ENCODE measurements at places on chromosomes 1 and 21.

DNA sequence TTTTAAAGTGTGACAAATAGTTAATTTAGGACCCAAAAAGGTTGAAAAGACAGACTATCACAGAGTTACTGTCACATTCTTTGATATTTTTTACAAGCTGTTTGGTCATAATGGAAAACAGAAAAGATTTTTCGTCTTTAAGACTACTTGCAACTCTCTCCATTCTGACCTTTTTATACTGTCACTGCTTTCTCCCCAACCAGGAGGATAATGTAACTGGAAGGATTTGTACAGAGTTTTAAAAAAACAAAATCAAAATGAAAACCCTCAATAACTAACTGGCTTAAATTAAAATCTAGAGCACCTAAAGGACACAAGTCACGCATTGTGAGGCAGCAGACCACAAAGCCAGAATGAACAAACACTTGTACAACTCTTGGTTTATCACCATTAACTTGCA is 257.7 kb downstream of the FAF1 start:
- DNase-seq: no peak

DNA sequence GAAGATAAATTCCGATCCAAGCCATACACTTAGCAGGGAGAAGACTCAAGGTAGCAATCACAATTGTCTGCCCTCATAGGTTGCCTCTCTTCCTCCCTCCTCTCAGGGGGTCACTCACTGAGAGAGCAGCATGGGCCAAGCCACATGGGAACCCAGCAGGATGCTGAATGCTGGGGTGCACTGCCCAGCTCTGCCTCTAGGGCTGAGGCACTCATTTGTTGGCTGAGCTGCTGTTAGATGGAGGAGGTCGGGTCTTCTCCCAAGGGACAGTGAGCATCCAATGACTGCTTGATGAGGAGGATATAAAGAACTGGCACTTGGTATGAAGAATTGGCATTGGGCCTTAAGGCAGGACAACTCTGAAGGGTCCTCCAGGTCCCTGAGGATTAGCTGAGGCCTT is 418.8 kb downstream of the SIPA1L2 start:
- no peak for DNase-seq

GRCh38 chr1:220425852-220426251 is 102.1 kb upstream of the MARK1 start:
- DNase-seq: no peak

- no peak for DNase-seq
These were observed 141.7 kb upstream of the HOOK1 start for GRCh38 chr1:59672851-59673572.

DNA sequence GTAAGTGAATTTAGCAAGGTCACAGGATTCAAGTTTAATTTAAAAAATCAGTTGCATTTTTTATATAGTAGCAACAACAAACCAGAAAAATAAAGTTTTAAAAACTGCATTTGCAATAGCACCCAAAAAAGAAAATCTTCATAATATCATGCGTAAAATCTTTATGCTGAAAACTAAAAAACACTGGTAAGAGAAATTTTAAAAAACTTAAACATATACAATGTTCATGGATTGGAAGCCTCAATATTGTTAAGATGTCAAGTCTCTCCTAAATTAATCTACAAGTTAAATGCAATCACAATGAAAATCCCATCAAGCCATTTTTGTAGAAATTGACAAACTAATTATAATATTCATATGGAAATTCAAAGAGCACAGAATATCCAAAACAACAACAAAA is 65.6 kb downstream of the ENAH start:
- no peak for DNase-seq

DNA sequence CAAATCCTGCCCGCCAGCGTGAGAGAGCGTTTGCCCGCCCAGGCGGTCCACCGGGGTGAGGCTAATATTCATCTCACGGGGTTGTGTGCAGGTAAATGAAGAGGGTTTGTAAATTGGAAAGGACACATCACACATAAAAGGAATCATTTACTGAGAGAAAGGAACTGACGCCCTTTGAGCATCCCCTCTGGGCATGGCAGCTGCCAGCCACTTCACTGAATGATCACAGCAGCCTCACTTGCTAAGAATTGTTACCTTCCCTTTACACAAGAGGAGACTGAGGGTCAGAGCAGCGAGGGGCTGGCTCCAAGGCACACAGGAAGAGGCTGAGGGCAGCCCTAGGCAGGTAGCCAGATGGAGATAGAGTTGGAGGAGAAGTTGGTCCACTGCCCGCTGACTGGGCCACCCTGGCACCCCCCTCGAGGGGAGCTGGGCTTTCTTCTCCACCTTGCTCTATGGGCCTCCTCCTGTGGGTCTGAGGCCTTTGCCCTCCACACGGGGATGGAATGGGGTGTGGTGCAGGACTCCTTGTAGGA is 96.0 kb downstream of the FOXD2 start:
- DNase-seq: no peak

DNA sequence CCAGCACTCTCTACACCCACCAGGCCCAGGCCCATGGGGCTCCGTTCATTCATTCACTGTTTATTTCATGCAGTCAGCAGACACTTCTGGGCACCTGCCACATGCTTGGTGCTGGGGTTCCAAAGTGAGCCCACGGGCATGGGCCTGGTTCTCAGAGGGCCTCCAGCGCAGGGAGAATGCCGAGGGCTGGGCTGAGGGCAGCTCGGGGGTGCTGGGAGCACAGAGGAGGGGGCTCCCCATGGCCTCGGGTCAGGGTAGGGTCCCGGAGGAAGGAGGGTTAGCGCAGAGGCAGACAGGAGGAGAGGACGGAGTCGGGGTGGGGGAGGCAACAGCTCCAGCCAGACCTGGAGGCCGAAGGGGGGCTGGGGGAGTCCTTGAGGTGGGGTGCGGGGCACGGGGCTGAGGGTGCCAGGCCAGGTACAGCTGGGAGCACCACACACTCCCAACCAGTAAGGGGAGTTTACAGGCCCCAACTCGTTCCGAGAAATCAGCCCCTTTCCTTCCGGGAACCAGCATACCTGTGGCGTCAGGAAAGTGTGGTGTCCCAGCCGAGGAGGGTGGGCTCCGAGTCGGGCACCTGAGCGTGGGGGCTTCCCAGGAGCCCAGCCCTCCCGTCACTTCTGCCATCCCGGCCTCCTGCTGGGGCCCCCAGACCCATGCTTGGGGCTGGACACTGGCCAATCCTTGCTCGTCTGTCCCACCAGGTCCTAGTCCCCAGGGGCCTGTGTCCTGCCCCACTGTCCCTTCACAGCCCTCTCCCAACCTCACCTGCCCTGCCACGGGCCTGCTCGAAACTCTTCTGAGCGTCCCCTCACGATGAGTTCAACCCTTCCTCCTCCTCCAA is 10.8 kb downstream of the ARHGEF16 start:
- no peak for DNase-seq

GRCh38 chr1:150928286-150928685 is 2.1 kb downstream of the SETDB1 start:
- no peak for DNase-seq

GRCh38 chr1:153532181-153532580 is 3.6 kb downstream of the S100A6 start:
- no peak for DNase-seq

DNA sequence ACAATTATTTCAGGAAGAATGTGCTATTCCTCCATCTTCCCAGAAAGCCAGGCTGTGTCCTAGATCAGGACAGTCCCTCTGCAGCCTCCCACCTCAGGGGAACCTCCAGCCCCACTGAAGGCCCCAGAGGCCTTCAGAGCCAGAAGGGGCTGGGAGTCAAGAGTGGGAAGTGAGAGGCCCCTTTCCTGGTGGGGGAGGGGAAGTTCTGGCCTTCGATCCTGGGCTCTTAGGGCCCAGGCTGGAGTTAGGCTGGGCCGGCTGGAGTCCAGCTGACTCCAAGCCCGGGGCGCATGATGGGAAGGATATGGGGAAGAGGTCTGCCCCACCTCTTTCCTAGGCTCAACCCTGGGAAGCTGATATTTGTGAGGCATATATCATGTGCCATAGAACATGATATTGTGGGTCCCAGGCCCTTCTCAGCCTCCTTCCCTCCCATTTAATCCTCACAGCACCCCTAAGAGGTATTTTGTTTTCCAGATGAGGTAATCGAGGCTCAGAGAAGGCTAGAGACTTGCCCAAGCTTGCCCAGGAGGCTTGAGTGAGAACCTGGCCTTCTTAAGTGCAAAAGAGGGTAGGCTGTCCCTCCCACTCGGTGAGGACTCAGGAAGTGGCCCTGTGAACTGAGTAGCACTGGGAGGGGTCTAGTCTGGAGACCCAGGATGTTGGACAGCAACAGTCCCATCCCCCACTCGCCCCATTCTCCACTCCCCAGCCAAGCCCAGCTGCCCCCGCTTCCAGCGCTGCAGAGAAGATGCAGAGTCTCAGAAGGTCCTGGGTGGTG is 18.6 kb upstream of the HSPG2 start:
- no peak for DNase-seq

DNA sequence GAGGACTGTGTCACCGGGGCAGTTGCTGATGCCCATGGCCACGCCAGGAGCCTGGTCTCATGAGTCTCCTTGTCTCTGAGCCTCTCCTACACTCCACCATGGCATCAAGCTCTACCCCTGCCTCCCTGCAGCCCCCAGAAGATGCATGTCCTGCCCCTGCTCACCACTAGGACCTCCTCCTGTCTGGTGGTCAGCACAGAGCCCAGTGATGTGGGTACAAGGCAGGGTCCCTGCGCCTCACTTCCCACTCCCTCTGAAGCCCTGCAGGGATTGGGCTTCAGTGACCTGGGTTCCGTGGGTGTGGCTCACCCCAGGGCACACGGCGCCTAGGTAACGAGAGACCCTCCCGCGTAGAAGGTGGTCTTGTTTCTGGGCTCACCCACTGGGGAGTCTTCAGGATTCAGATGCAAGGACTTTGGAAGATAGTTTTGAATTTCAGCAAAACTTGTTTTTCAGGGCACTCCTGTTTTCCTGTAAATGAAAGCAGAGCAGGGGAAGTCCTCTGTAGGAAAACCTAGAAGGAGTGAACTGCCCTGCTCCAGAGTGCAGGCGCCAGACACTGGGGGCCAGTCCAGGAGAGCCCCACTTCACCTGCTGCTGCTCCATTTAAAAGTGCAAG is 2.8 kb downstream of the COL18A1 start:
- no peak for DNase-seq
